ENCODE measurements at places on chromosomes 11 and 22.

DNA sequence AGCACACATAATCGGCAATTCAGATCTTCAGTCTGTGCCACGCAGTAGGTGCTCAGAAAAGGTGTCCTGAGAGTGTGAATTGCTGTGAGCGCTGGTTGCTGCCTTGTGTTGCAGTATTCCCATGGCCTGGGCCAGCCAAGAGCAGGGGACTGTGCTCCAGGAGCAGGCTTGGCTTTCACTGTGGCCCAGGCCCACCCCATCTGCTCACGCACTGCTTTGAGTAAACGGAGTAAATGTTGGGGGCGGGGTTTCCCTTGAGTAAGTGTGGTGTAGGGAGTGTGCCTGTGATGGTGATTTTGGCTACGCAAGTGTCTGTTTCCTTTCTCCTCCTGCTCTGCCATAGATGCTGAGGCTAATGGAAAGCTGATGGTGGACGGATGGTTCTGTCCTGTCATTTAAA, 2.3 kb downstream of the CTTN start:
- peaks cover 24% of the 10 kb centered on the region for H3K4me1 ChIP-seq
- peaks cover 55% of the 10 kb centered on the region for H3K27me3 ChIP-seq
- no peak overlapping the region for H3K4me3 ChIP-seq
- no peak overlapping the region for H3K27ac ChIP-seq
- no peak for DNase-seq

GRCh38 chr11:64629796-64630562, 39.0 kb downstream of the SLC22A12 start:
- peaks cover 4% of the 10 kb centered on the region for H3K27me3 ChIP-seq
- no peak overlapping the region for H3K4me3 ChIP-seq
- no peaks in the 10 kb centered on the region for H3K36me3 ChIP-seq
- no peak for DNase-seq

- peaks cover 5% of the 10 kb centered on the region for H3K4me1 ChIP-seq
- peaks cover 19% of the 10 kb centered on the region for H3K27me3 ChIP-seq
- no peaks in the 10 kb centered on the region for H3K36me3 ChIP-seq
- H3K4me3 ChIP-seq: no peak overlapping the region
These were observed 52.8 kb downstream of the KCNJ4 start for GRCh38 chr22:38402204-38402603.

DNA sequence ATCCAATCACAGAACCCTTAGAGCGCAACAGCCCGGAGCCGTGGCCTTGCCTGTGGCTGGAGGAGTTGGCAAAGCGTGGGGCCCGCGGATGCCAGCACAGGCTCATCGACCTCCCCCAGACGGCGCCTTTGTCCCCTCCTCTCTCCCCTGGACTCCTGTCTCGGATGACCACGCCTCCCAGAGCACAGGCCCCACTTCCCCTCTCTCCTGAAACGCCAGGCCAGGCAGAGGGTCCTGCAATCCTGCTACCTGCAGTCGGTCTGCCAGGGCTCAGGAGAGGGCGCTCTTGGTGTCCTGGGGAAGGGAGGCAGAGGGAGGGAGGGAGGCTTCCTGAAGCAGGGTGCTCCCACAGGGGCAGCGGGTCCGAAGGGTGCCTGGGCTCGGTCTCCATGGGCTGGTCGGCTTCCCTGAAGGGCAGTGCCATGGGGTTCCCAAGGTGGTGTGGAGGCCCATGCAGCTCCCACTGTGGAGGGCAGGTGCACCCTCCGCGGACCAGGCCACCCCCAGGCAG, 16.6 kb upstream of the TTLL12 start:
- no peaks in the 10 kb centered on the region for H3K4me1 ChIP-seq
- no peak overlapping the region for H3K4me3 ChIP-seq
- no peak overlapping the region for H3K27ac ChIP-seq
- H3K36me3 ChIP-seq: no peaks in the 10 kb centered on the region

DNA sequence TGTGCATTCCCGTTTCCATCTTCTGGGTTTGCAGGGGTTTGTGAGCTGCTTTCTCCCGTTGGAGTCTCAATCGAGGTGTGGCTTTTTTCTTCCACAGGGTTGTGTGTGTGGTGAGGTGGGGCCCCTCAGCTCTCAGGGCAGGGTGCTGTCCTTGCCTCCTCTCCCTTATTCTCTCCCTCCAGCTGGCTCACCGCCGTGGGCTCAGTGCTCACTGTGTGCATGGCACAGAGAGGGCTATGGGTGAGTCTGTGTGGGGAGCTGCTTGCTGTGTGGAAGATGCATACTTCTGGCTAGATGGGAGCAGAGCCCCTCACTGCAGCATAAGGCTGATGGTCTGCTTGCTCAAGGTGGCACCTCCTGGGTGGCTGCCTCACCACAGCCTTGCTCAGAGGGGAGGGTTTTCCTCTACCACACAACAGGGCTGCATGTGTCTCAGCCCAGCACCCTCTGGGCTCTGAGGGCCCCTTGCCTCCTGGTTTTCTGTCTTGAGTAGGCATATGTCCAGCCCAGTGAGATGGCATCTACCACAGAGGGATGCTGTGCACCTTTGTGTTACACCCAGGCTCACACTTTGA, 203.1 kb upstream of the B3GAT1 start:
- no peak overlapping the region for H3K4me3 ChIP-seq
- peaks cover 1% of the 10 kb centered on the region for H3K27me3 ChIP-seq
- H3K36me3 ChIP-seq: no peaks in the 10 kb centered on the region
- no peaks in the 10 kb centered on the region for H3K4me1 ChIP-seq
- H3K27ac ChIP-seq: no peak overlapping the region
- no peak for DNase-seq

DNA sequence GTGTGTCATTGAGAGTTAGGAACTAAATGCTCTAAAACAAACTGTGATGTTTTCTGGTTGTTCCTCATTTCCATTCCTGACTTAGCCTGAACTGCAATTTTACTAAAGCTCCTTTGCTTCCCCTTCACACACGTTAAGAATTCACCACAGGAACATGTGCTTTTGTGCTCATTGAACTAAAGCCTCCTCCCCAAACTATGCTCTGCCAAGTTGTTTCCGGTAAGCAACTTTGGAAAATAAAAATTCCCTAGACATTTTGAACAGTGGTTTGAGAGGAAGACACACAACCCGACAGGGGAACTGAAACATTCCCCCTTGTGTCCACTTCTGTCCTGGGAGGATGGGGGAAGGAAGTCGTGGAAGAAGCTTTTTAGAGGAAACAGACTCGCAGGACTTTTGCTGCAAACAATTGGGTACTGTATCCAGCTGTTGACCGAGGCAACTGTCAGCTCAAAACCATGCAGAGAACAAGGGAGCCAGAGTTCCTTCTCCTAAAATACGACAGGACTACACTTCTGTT, 66.9 kb downstream of the GAB2 start:
- H3K27ac ChIP-seq: peak overlapping the region; percentile 92
- peaks cover 75% of the 10 kb centered on the region for H3K4me1 ChIP-seq
- peaks cover 5% of the 10 kb centered on the region for H3K27me3 ChIP-seq
- peaks cover 12% of the 10 kb centered on the region for H3K36me3 ChIP-seq
- H3K4me3 ChIP-seq: peak overlapping the region; percentile 60
- no peak for DNase-seq

GRCh38 chr11:32447252-32447651, 11.9 kb upstream of the WT1 start:
- no peak for DNase-seq
- H3K4me1 ChIP-seq: no peaks in the 10 kb centered on the region
- no peak overlapping the region for H3K27ac ChIP-seq
- peaks cover 26% of the 10 kb centered on the region for H3K27me3 ChIP-seq
- H3K36me3 ChIP-seq: no peaks in the 10 kb centered on the region

GRCh38 chr11:77309401-77310085, 8.1 kb upstream of the GDPD4 start:
- H3K4me1 ChIP-seq: no peaks in the 10 kb centered on the region
- peaks cover 4% of the 10 kb centered on the region for H3K27me3 ChIP-seq
- no peak overlapping the region for H3K27ac ChIP-seq

- no peak overlapping the region for H3K27ac ChIP-seq
- peaks cover 1% of the 10 kb centered on the region for H3K36me3 ChIP-seq
- H3K4me3 ChIP-seq: no peak overlapping the region
- no peaks in the 10 kb centered on the region for H3K27me3 ChIP-seq
- H3K4me1 ChIP-seq: peaks cover 23% of the 10 kb centered on the region
These were observed 249.3 kb downstream of the CASP12 start for GRCh38 chr11:104649002-104649401.

DNA sequence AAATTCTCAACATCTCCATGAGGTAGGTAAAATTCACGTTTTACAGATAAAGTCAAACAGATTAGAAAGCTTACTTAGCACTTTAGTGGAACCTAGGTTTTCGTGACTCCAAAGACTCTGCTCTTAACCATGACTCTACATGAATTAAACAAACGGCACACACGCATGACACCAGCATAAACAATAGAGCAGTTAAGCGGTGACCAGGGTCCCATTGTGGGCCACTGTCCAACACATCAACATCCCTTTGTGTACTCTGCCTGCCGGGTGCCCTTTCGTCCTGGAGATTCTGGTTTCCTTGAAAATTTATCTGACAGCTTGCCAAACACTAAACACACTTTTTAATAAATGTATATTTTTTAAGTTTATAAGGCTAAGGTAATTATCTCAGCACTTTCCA, 941.7 kb downstream of the OPCML start:
- no peak for DNase-seq
- no peaks in the 10 kb centered on the region for H3K36me3 ChIP-seq
- no peak overlapping the region for H3K27ac ChIP-seq
- no peaks in the 10 kb centered on the region for H3K4me1 ChIP-seq
- no peak overlapping the region for H3K4me3 ChIP-seq

GRCh38 chr11:1531449-1532013, 40.5 kb downstream of the DUSP8 start:
- no peak overlapping the region for H3K4me3 ChIP-seq
- H3K36me3 ChIP-seq: peaks cover 9% of the 10 kb centered on the region
- H3K4me1 ChIP-seq: no peaks in the 10 kb centered on the region
- H3K27ac ChIP-seq: no peak overlapping the region

- no peaks in the 10 kb centered on the region for H3K4me1 ChIP-seq
- no peaks in the 10 kb centered on the region for H3K36me3 ChIP-seq
- no peak for DNase-seq
- H3K27me3 ChIP-seq: peaks cover 6% of the 10 kb centered on the region
- no peak overlapping the region for H3K27ac ChIP-seq
These were observed 1255.9 kb downstream of the TBC1D22A start for GRCh38 chr22:48018346-48018745.

GRCh38 chr11:7690648-7691047, 15.6 kb downstream of the OVCH2 start:
- H3K4me1 ChIP-seq: no peaks in the 10 kb centered on the region
- no peak for DNase-seq
- peaks cover 36% of the 10 kb centered on the region for H3K27me3 ChIP-seq
- H3K27ac ChIP-seq: no peak overlapping the region

GRCh38 chr11:113818426-113818825, 38.8 kb downstream of the CLDN25 start:
- peaks cover 43% of the 10 kb centered on the region for H3K36me3 ChIP-seq
- no peaks in the 10 kb centered on the region for H3K27me3 ChIP-seq
- no peaks in the 10 kb centered on the region for H3K4me1 ChIP-seq
- H3K27ac ChIP-seq: no peak overlapping the region

GRCh38 chr11:12001186-12001585, 7.2 kb downstream of the DKK3 start:
- H3K36me3 ChIP-seq: no peaks in the 10 kb centered on the region
- peaks cover 24% of the 10 kb centered on the region for H3K4me1 ChIP-seq
- H3K4me3 ChIP-seq: no peak overlapping the region
- H3K27ac ChIP-seq: no peak overlapping the region
- H3K27me3 ChIP-seq: peaks cover 40% of the 10 kb centered on the region

DNA sequence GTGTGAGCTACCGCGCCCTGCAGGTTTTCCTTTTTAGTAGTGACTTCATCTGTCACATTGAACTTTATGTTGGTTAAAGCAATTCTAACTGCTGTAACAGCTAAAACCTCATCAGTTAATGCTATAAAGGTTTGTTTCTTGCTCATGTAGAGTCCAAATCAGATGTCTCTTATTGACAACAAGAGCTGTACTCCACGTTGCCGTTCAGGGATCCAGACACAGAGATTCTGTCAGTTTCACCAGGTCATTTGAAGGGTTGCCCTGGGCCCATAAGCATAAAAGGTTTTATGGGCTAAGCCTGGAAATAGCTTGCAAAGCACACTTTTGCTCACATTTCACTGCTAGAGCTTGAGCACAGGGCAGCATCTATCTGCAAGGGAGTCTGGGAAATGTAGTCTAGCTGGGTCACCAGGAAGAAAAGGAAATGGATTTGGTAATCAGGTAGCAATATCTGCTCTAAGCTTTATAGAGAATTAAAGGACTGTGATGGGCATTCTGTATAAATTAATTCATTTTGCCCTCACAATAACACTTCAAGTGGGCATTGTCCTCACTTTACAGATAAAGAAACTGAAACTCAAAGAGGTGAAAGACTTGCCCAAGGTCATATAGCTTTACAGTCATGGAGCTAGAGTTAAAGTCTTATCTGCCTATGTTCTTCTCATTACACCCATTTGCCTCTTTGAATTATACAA, 25.2 kb upstream of the PTPRJ start:
- H3K36me3 ChIP-seq: peaks cover 2% of the 10 kb centered on the region
- no peak overlapping the region for H3K4me3 ChIP-seq
- peaks cover 23% of the 10 kb centered on the region for H3K4me1 ChIP-seq
- no peaks in the 10 kb centered on the region for H3K27me3 ChIP-seq

GRCh38 chr11:81135570-81135969, 1598.1 kb downstream of the FAM181B start:
- peaks cover 6% of the 10 kb centered on the region for H3K4me1 ChIP-seq
- no peak for DNase-seq
- H3K27me3 ChIP-seq: no peaks in the 10 kb centered on the region
- H3K36me3 ChIP-seq: no peaks in the 10 kb centered on the region

GRCh38 chr22:35622191-35622913, 5.2 kb upstream of the MB start:
- no peak overlapping the region for H3K27ac ChIP-seq
- H3K27me3 ChIP-seq: peaks cover 5% of the 10 kb centered on the region
- DNase-seq: no peak
- no peaks in the 10 kb centered on the region for H3K36me3 ChIP-seq
- peaks cover 9% of the 10 kb centered on the region for H3K4me1 ChIP-seq

GRCh38 chr11:115980337-115981103, 476.3 kb upstream of the CADM1 start:
- H3K36me3 ChIP-seq: no peaks in the 10 kb centered on the region
- no peaks in the 10 kb centered on the region for H3K4me1 ChIP-seq
- DNase-seq: no peak
- H3K27ac ChIP-seq: no peak overlapping the region
- no peak overlapping the region for H3K4me3 ChIP-seq

DNA sequence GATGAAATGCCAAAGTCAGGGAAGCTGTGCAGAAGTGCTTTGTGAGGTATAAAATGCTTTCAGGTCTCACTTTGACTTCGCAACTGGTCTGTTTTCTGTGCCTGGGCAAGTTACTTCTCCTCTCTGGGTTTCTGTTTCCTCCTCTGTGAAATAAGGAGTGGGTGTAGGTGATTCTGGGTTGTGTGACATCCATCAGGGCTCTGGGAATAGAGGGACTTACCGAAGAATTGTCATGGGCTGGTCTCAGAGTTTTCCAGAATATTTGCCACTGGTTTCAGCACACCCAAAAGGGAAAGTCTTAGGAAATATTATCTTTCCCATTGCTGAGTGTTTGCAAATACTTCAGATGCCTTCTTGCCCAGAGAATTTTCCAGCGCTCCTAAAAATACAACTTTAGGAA, 118.4 kb downstream of the KIAA1671 start:
- peak overlapping the region; percentile 99 for H3K27ac ChIP-seq
- no peak for DNase-seq
- no peaks in the 10 kb centered on the region for H3K27me3 ChIP-seq
- peaks cover 87% of the 10 kb centered on the region for H3K4me1 ChIP-seq
- peaks cover 5% of the 10 kb centered on the region for H3K36me3 ChIP-seq

GRCh38 chr11:117396970-117397369, 69.3 kb downstream of the CEP164 start:
- peaks cover 44% of the 10 kb centered on the region for H3K36me3 ChIP-seq

- H3K4me1 ChIP-seq: peaks cover 16% of the 10 kb centered on the region
- H3K27ac ChIP-seq: no peak overlapping the region
- H3K36me3 ChIP-seq: no peaks in the 10 kb centered on the region
- no peak overlapping the region for H3K4me3 ChIP-seq
- DNase-seq: no peak
These were observed 281.6 kb downstream of the TBC1D22A start for GRCh38 chr22:47043835-47044721.

- no peaks in the 10 kb centered on the region for H3K4me1 ChIP-seq
- H3K27ac ChIP-seq: no peak overlapping the region
- no peak overlapping the region for H3K4me3 ChIP-seq
- DNase-seq: no peak
These were observed 148.3 kb upstream of the POU2AF2 start for GRCh38 chr11:111097191-111097590.
